ENCODE measurements at places on chromosomes 6 and 20.

DNA sequence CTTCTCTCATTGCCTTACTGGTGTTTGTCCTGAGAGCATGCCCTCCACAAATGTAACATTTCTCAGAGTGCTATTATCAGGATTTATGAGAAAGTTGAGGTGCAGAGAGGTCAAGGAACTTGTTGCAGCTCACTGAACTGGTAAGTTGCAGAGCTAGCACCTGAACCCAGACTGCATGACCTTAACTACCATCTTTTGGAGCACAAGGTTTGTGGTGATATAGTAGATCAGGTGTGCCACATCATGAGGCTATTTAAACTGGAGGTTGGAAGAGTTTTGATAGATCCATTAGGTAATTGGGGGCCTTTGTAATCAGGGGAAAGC is 112.0 kb upstream of the CITED2 start:
- H3K27ac ChIP-seq, result no peak overlapping the region
- no peak for DNase-seq
- H3K4me1 ChIP-seq, result no peaks in the 10 kb centered on the region
- H3K36me3 ChIP-seq, result no peaks in the 10 kb centered on the region

DNA sequence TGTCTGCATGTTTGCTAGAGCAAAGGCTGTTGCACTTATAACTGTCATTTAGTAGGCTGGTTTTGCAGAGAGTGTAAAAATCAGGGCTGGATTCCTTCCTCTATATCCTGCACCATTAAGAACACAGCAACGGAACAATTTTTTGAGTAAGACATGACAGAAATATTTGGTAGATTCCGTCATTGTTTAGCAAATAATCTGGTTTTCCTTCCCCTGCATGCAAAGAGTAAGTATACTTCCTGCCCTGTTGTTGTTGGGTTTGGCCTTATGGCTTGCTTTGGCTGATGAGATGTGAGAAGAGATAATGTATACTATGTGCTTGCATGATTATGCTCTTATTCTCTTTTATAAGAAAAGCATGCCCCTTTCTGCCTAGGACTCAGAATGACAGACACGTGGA is 23.8 kb downstream of the MANEA start:
- no peak overlapping the region for H3K27ac ChIP-seq
- no peak for DNase-seq
- H3K4me1 ChIP-seq, result no peaks in the 10 kb centered on the region
- peaks cover 6% of the 10 kb centered on the region for H3K36me3 ChIP-seq
- H3K4me3 ChIP-seq, result no peak overlapping the region

- H3K4me1 ChIP-seq, result no peaks in the 10 kb centered on the region
- peaks cover 2% of the 10 kb centered on the region for H3K27me3 ChIP-seq
- no peak overlapping the region for H3K27ac ChIP-seq
- H3K4me3 ChIP-seq, result no peak overlapping the region
- no peak for DNase-seq
- H3K36me3 ChIP-seq, result no peaks in the 10 kb centered on the region
Observed at GRCh38 chr6:89895276-89895874, 1.1 kb downstream of the GJA10 start.

DNA sequence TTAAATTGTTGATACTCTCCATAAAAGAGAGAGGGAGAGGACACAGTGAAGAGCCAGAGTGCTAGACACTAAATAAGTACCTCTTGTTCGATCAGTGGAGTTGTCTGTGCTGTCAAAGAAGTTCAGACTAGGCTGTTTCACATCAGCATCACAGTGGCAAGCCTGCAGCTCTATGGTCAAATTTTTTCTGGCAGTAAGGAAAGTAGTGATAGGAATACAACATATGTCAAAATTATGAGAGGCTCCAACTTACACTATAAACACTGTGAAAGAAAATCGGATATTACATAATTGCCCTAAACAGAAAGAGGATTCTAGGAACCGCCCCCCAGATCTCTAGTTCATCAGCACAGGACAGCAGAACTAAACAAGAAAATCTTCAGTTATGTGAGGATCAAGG is 23.1 kb downstream of the DNAH8 start:
- no peak overlapping the region for H3K4me3 ChIP-seq
- peaks cover 8% of the 10 kb centered on the region for H3K27me3 ChIP-seq
- no peaks in the 10 kb centered on the region for H3K4me1 ChIP-seq
- no peak overlapping the region for H3K27ac ChIP-seq

DNA sequence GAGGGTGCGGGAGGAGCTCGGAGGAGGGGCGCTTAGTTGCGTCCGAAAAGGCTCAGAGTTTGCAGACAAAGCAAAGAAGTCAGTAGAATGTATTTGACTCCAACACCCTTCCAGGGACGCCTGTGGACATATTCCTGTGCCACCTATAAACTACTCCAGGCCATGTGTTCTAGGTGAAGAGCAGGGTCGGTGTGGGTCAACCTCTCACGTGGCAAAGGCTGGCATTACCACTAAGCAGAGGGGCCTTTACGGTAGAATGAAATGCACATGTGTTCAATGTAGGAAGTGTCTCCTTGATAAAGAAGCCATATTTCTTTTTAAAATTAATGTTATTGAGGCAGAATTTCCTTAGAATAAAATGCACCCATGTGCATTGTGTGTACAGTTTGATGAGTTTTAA is 15.4 kb downstream of the SIRT5 start:
- H3K4me3 ChIP-seq, result no peak overlapping the region
- no peak overlapping the region for H3K27ac ChIP-seq
- no peak for DNase-seq

DNA sequence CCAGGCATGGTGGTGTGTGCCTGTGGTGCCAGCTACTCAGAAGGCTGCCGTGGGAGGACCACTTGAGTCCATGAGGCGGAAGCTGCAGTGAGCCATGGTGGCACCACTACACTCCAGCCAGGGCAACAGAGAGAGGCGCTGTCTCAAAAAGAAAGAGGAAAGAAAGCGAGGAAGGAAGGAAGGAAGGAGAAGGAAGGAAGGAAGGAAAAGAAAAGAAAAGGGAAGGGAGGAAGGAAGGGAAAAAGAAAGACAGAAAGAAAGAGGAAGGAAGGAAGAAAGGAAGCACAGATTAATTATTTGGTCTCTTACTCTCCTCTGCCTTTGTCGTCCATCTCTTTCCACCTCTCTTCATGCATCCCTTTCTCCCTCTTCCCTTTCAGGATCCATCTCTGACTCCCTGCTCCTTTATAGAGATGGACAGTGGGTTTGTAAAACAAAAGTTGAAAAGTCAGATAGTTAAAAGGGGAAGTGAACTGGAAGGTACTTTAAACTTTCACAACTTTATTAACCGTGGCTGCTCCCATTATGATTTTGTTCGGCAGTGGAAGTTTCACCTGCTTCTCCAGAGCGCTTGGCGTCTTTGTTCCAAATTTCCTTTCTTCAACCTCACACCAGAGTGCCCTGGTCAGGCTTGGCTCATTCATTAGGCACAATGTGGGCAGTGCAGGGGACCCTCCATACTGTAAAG is 1.5 kb downstream of the HLA-DQA1 start:
- DNase-seq, result no peak
- no peaks in the 10 kb centered on the region for H3K36me3 ChIP-seq
- no peak overlapping the region for H3K27ac ChIP-seq
- no peak overlapping the region for H3K4me3 ChIP-seq

GRCh38 chr6:100346828-100347227 is 117.9 kb downstream of the SIM1 start:
- H3K4me3 ChIP-seq, result no peak overlapping the region
- H3K36me3 ChIP-seq, result no peaks in the 10 kb centered on the region
- H3K27ac ChIP-seq, result no peak overlapping the region
- DNase-seq, result no peak
- no peaks in the 10 kb centered on the region for H3K4me1 ChIP-seq
- H3K27me3 ChIP-seq, result no peaks in the 10 kb centered on the region

DNA sequence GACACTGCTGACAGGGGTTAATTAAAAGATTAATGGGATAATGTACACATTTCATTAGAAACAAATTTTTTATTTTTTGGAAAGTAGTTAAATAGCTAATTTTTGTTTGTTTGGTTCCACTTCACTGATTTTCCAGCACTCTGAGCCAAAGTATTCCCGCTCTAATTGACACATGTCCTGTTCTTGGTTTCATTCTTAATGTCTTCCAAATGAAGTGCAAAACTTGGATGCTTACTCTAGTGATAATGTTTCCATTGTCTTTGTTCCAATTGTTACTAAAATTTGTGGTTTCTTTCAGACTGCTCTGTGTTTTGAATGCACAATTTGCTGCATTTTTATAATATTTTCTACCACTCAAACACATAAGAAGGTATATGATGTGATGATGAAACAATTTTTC is 794.3 kb downstream of the PHF3 start:
- no peak for DNase-seq
- H3K4me3 ChIP-seq, result no peak overlapping the region
- no peak overlapping the region for H3K27ac ChIP-seq
- no peaks in the 10 kb centered on the region for H3K27me3 ChIP-seq
- H3K36me3 ChIP-seq, result no peaks in the 10 kb centered on the region

GRCh38 chr6:100633096-100633777 is 168.5 kb upstream of the SIM1 start:
- no peak overlapping the region for H3K27ac ChIP-seq
- H3K36me3 ChIP-seq, result peaks cover 12% of the 10 kb centered on the region
- H3K4me1 ChIP-seq, result no peaks in the 10 kb centered on the region
- H3K4me3 ChIP-seq, result no peak overlapping the region
- DNase-seq, result no peak

GRCh38 chr20:17568972-17569521 is 828 bp upstream of the DSTN start:
- no peak for DNase-seq
- H3K36me3 ChIP-seq, result no peaks in the 10 kb centered on the region
- H3K4me1 ChIP-seq, result peaks cover 11% of the 10 kb centered on the region
- no peak overlapping the region for H3K27ac ChIP-seq

GRCh38 chr6:82987416-82987815 is 78.2 kb downstream of the UBE3D start:
- DNase-seq, result no peak
- H3K4me3 ChIP-seq, result no peak overlapping the region
- H3K4me1 ChIP-seq, result no peaks in the 10 kb centered on the region
- H3K27me3 ChIP-seq, result no peaks in the 10 kb centered on the region
- H3K36me3 ChIP-seq, result no peaks in the 10 kb centered on the region
- no peak overlapping the region for H3K27ac ChIP-seq

DNA sequence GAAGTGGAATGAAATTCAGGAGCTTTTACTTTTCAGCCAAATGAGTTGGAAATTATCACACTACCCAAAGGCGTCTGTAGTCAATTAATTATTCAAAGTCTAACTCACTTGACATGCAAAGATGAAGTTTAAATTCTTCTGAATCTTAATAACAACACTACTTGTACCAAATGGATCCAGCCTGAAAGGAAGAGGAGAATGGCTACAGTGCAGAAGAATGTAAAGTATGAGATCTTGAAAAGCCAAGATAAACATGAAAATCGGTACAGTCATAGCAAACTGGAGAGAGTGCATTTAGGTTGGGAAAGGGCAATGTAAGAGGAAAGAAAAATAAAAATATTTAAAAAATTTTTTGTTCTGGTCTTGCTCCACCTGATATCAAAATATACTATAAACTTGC is 195.5 kb downstream of the SIM1 start:
- H3K27me3 ChIP-seq, result no peaks in the 10 kb centered on the region
- no peaks in the 10 kb centered on the region for H3K36me3 ChIP-seq
- no peak overlapping the region for H3K27ac ChIP-seq
- DNase-seq, result no peak
- no peak overlapping the region for H3K4me3 ChIP-seq

- DNase-seq, result no peak
- H3K27me3 ChIP-seq, result no peaks in the 10 kb centered on the region
- H3K4me3 ChIP-seq, result no peak overlapping the region
- no peak overlapping the region for H3K27ac ChIP-seq
Observed at GRCh38 chr6:39203436-39204159, 25.7 kb downstream of the KCNK5 start.

Data from naive thymus-derived CD4-positive, alpha-beta T cell (primary cell).